DMS53 (cell line): ENCODE measurements at places on chromosomes 13 and 19.
A peak's percentile ranks its signal among the peaks of the same experiment; 100 is the strongest.

DNA sequence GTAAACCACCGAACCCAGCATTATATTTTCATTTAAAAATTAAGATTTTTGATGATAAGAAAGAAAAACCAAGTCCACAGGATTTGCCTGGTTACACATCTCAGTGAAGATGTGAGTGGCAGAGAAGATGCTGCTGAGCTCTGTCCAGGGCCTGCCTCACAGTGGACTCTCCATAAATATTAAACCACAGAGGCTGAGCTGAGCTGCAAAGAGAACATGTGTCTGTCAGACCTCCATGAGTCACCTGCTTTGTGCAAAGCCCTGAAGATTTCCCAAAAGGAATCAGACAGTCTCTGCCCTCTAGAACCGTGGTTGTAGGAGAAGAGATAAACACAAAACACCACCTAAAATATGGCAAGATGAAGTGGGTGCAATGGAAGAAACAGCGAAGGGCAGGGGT, 127.2 kb upstream of the TSC22D1 start:
- DNase-seq, result no peak

GRCh38 chr13:94968757-94969086, 256.4 kb upstream of the SOX21 start:
- DNase-seq, result no peak

- no peak for DNase-seq
Measured at GRCh38 chr13:109881347-109881725, 95.0 kb upstream of the IRS2 start.

DNA sequence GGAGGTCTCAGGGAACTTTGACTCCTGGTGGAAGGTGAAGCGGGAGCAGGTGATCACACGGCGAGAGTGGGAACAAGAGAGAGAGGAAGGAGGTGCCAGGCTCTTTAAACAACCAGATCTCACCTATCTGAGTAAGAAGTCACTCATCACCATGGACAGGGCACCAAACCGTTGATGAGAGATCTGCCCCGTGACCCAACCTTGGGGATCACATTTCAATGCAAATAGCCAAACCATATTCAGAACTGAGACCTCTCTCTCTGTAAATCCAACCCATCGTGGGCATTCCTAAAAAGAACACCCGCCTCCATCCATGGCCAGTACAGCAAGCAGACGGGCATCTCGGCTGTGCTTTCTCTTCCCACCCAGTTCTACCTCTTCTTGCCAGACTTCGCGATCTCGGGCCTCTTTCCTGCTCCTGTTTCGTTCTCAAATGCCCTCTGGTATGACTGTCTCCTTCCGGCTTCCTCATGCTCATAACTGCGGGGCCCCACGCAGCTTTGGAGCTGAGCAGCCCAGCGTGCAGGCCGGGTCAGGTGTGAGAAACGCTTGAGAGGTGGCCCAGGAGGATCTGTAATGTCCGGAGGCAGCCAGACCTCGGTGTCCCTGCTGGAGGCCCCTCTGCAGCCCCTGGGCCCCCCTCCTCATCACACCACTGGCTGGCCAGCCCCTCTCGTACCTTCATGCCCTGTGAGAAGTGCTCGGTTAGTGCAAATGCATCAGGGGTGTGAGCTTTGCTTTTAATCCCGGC, 97.0 kb upstream of the GPR183 start:
- DNase-seq, result peak; percentile 35

GRCh38 chr19:35973487-35973886, 21.5 kb upstream of the SDHAF1 start:
- peak; percentile 57 for DNase-seq

- DNase-seq, result peak; percentile 69
Measured at GRCh38 chr19:52689843-52690368, 44.9 kb downstream of the ZNF611 start.

GRCh38 chr13:100552755-100553154, 35.8 kb downstream of the GGACT start:
- no peak for DNase-seq

DNA sequence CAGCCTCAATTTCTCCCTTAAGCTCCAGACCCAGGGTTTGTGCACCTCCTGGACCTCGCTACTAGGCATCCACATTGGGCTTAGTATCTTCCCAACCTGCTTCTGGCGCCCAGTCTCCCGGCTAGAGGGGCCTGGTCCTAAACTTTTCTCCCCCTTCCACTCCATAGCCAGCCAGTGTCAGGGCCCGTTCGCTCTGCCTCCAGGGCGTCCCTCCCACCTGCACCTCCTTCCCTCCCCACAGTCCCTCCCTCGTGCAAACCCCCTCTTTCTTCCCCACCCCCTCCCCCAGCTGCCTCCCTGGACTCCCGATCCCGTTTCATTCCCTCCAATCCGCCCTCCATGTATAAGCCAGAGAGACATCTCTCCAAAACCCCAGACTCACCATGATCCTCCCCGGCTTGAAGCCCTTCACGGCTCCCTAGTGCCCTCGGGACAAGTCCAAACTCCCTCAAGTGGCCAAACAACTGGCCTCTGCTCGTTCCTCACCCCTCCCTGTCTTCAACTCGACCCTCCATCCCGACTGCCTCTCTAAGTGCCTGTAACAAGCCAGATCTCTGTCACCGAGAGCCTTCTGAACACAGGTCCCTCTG, 997 bp upstream of the SAMD4B start:
- no peak for DNase-seq

DNA sequence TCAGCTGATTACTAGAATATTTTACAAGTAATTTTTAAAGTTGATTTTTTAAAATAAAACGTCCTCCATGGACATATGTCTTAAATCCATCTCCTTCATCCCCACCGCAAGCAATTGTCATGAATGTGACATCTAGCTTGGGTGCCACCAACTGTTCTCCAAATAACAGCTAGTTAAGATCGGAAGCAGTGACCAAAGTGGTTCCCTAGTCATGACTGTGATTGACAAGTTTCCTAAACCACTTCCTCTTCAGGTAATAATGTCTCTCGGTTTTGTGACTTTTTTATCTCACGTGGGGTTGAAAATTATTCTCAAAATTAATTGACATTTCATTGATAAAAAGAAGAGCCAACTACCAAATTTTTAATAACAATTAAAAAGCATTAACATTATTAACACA, 135.3 kb upstream of the MIR17HG start:
- DNase-seq, result no peak

- DNase-seq, result no peak
Measured at GRCh38 chr13:48784916-48785548, 131.3 kb downstream of the CYSLTR2 start.

DNA sequence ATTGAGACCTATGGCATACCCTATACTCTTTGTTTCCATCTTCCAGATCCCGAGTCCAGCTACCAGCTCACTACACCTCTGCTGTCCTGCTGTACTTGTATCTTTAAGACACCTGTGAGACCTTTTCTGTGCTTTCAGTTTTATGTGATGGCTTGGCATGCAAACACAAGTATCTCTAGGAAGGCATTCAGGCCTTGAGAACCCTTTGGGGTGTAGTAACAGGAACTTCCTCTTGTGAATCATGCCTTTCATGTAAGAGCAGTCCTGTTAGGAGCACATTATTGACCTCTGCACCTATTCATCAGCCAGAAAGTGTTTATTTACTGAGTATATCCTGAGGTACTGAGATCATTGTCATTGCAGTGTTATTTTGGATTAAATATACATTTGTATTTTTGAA, 87.0 kb upstream of the HTR2A start:
- peak; percentile 81 for DNase-seq
